ENCODE measurements at places on chromosomes 1 and 21.

DNA sequence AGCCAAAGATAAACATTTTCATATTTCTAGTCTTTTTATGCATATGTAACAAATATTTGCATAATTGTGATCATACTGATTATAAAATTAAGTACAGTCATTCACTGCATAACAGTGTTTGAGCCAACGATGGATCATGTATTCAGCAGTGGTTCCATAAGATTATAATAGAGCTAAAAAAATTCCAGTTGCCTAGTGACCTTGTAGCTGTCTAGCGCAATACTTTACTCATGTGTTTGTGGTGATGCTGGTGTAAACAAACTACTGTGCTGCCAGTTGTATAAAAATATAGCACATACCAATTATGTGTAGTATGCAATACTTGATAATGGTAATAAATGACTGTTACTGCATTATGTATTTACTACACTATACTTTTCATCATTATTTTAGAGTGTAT is 2.1 kb upstream of the S100A10 start:
- no peak for DNase-seq

GRCh38 chr1:14255711-14256110 is 342.8 kb upstream of the KAZN start:
- DNase-seq, result peak; percentile 32

GRCh38 chr1:228162286-228163006 is 3.2 kb upstream of the IBA57 start:
- DNase-seq, result no peak

DNA sequence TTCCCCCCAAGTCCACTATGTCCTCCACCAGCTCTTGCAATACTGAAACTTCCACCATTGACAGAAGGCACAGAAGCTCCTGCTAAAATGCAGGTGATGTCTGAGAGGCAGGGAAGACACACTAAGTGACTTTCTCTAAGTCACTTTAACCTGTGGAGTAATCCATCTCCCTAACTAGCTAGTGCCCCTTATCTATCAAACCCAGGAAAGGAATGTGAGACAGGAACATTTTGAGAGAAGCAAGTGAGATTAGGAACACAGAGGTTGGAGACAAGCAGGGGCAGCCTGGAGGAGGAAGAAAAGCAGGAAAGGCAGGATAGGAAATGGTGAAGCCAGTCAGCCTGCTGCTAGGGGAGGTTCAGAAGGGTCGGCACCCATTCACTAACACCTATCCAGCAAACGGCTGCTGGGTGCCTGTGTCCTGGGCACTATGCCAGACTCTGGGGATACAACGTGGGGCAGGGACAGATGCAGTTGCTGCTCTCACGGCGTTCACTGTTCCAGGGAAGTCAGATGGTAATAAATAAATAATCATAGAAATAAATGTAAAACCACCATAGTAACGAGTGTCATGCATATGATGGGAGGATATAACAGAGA is 7.0 kb downstream of the GPA33 start:
- no peak for DNase-seq

GRCh38 chr1:9389968-9390367 is 97.3 kb downstream of the SPSB1 start:
- DNase-seq, result no peak

GRCh38 chr1:224785622-224786021 is 143.9 kb upstream of the DNAH14 start:
- DNase-seq, result no peak

- DNase-seq, result peak; percentile 8
Measured at GRCh38 chr21:38985568-38986378, 180.0 kb downstream of the ETS2 start.
